Left lung (tissue), 14 donors: ENCODE measurements at places on chromosomes 4 and X. TPM values are rescaled to one million over a fixed set of nuclear protein-coding genes. Genes with fewer than 3 reads are reported as not detected.

The SPARCL1 gene
- 241 TPM for total RNA-seq

- H3K36me3 ChIP-seq = no peaks in the 10 kb centered on the region
- H3K4me1 ChIP-seq = no peaks in the 10 kb centered on the region
- no peak for DNase-seq
- H3K27me3 ChIP-seq = no peaks in the 10 kb centered on the region
- no peak overlapping the region for H3K27ac ChIP-seq
These were observed 15.8 kb downstream of the RBM10 start for GRCh38 chrX:47160781-47161180.

DNA sequence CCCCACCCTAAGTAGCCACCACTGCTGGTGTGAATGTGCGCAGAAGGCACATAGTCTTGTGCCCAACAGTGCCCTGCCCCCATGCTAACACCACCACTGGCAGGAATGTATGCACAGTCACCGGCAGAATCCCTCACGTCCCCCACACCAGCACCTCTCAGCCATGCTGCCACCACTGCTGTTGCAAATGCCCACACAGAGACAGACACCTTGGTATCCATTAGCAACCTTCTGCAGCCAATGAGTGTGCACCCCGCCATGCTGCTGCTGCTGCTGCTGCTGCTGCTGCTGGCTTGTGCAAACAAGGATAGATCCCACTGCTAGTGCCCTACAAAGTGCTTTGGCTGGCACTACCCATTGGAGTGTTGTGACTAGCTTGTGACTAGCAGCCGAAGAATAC lies 52.4 kb upstream of the MMAA start:
- no peak overlapping the region for H3K27ac ChIP-seq
- H3K36me3 ChIP-seq = no peaks in the 10 kb centered on the region
- DNase-seq = no peak
- H3K4me3 ChIP-seq = no peak overlapping the region

The ZCCHC4 gene
- total RNA-seq = 8.5 TPM

DNA sequence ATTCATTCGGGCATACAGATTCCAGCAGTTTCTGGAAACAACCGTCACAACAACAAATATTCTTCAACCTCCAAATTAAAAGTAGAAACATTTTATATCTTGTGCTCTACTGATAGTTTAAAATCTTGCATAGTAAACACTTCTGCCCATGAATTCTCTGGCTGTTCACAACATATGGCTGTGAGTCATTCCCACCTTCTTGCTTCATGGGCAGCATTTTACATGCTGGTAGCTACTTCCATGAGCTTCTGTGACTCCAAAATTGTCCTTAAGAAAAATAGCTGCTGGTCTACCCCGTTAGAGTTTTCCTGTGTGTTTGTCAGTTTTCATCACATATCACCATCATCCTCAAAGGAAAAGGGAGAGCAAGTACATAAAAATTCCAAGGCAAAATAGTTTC lies 22.7 kb downstream of the PNPLA4 start:
- H3K27ac ChIP-seq = no peak overlapping the region
- H3K36me3 ChIP-seq = no peaks in the 10 kb centered on the region
- no peaks in the 10 kb centered on the region for H3K27me3 ChIP-seq
- H3K4me1 ChIP-seq = no peaks in the 10 kb centered on the region

DNA sequence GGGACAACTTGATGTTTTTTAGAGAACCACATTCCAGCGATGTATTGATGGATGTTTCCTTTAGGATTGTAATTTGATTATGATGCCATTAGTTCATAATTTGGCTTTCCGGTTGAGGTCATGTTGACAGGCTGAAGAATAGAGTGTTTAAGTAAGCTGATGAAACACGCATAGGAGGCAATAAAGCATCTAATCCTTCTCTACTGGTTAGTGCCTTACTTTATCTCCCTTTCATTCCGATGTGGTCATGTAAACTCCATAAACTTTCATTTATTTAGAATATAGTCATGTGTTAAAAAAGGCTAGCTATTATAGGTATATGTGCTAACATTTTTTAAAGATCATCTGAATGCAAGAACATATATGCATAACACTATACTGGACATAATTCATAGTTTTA lies 15.0 kb downstream of the FRMPD4 start:
- no peak overlapping the region for H3K4me3 ChIP-seq
- no peaks in the 10 kb centered on the region for H3K4me1 ChIP-seq
- no peaks in the 10 kb centered on the region for H3K36me3 ChIP-seq
- H3K27me3 ChIP-seq = no peaks in the 10 kb centered on the region
- DNase-seq = no peak

The LUZP4 gene
- not detected for total RNA-seq

DNA sequence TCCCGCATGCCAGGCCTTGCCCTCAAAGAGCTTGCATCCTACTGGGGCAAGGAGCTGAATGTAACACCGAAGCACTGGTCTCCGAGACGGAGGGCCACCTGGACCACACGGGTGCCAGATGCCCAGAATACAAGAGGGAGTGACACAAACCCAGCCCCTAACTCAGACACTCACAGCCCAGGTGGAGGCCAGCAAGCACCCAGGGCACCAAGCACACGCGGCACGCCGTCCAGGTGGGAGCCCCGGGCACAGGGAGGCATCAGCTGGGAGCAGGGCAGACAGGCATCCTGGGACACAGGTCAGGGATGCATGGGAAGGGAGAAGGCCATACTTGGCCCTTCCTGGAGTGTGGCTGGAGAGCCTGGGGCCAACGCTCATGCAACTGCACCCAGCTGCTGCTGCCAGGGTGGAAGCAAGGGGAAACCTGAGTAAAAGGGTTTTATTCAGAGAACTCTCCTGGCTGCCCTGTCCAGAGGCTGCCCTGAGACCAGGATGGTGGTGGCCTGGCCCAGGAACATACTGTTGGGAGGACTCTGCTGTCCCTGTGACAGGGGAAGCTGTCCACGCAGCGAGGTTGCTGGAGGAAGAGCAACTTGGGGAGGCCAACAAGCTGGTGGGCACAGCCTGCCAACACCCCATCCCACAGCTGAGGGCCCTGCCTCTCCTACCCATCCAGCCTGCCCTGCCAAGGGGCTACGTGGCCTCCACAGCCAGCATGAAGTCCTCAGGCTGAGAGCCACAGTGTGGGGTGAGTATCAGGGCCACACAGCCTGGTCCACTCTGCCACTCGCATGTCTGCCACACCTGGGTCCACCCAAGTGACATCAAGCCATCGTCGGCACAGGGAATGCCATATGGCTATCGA lies 22.2 kb upstream of the PPP2R2C start:
- DNase-seq = no peak
- H3K4me1 ChIP-seq = no peaks in the 10 kb centered on the region
- no peaks in the 10 kb centered on the region for H3K36me3 ChIP-seq

- no peaks in the 10 kb centered on the region for H3K36me3 ChIP-seq
- no peak for DNase-seq
- H3K27me3 ChIP-seq = no peaks in the 10 kb centered on the region
- no peak overlapping the region for H3K27ac ChIP-seq
- H3K4me3 ChIP-seq = no peak overlapping the region
- no peaks in the 10 kb centered on the region for H3K4me1 ChIP-seq
These were observed 325.8 kb upstream of the GALNT7 start for GRCh38 chr4:172842779-172843178.

DNA sequence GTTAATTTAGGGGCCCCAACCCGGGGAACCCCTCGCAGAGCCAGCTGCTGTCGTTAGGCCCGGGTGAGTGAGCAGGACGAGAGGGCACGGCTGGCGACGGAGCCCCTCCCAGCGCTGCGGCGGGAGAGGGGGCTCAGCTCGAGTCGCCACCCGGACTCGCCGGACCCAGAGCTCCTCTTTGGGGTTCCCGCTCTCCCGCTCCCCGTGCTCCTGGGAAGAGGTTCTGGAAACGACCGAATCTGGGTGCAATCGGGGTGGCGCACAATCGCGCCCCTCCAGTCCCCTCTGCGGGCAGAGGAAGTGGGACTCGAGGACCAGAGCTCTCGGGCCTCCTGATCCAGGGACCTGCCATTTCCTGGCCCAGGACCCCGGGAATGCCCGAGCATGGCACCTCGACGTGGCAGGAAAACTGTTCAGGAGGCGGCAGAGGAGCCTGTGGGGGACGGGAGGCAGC lies 37.3 kb upstream of the ARAF start:
- no peaks in the 10 kb centered on the region for H3K27me3 ChIP-seq
- no peak for DNase-seq
- no peak overlapping the region for H3K27ac ChIP-seq
- no peaks in the 10 kb centered on the region for H3K36me3 ChIP-seq

- H3K4me1 ChIP-seq = no peaks in the 10 kb centered on the region
- no peak for DNase-seq
- H3K27me3 ChIP-seq = no peaks in the 10 kb centered on the region
- H3K4me3 ChIP-seq = no peak overlapping the region
- no peak overlapping the region for H3K27ac ChIP-seq
- no peaks in the 10 kb centered on the region for H3K36me3 ChIP-seq
These were observed 154.0 kb downstream of the EVC2 start for GRCh38 chr4:5554376-5554775.

The CETN2 gene
- total RNA-seq = 37.2 TPM

The LANCL3 gene
- 0.76 TPM for total RNA-seq

- no peak for DNase-seq
- H3K4me1 ChIP-seq = peaks cover 7% of the 10 kb centered on the region
- no peak overlapping the region for H3K27ac ChIP-seq
- H3K36me3 ChIP-seq = peaks cover 4% of the 10 kb centered on the region
- H3K27me3 ChIP-seq = no peaks in the 10 kb centered on the region
These were observed 687 bp upstream of the ZNF275 start for GRCh38 chrX:153333266-153333665.

GRCh38 chr4:88320780-88321373 lies 36.5 kb upstream of the PPM1K start:
- peak overlapping the region; percentile 65 for H3K27ac ChIP-seq
- DNase-seq = no peak
- no peaks in the 10 kb centered on the region for H3K27me3 ChIP-seq
- H3K4me1 ChIP-seq = peaks cover 14% of the 10 kb centered on the region

GRCh38 chrX:77404419-77404818 lies 42.8 kb upstream of the FGF16 start:
- no peaks in the 10 kb centered on the region for H3K36me3 ChIP-seq
- no peak overlapping the region for H3K27ac ChIP-seq
- peak; percentile 24 for DNase-seq
- no peak overlapping the region for H3K4me3 ChIP-seq
- H3K4me1 ChIP-seq = no peaks in the 10 kb centered on the region

DNA sequence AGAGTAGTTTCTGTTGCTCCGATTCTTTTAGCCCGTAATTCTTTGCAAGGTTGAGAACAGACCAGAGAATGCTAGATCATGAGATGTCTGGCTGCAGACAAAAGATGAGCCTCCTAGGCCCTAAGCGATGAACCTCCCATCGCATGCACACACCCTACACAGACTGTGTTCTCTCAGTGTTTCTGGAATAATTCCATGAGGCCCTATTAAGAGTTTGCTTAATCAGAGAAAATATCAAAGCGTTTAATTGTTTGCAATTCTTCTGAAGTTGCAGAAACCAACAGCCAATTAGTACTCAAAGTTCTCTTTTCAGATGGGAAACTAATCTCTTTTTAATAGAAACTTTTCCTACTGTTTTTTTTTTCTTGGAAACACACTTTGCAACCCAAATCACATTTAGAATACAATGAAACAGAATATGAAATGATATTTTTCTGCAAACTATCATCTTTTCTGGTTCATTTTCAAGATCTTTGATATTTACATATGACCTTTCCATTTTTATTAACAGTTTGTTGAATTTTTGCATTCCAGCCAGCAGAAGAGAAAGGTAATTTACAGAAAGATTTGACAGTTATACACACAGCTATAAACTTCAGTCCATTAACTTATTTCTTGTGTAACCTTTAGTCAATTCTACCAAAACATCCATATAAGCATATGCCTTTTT lies 1525.6 kb downstream of the ARAP2 start:
- no peaks in the 10 kb centered on the region for H3K36me3 ChIP-seq
- no peak for DNase-seq
- H3K4me3 ChIP-seq = no peak overlapping the region
- H3K27me3 ChIP-seq = no peaks in the 10 kb centered on the region

- H3K27ac ChIP-seq = no peak overlapping the region
- no peak for DNase-seq
- H3K4me3 ChIP-seq = no peak overlapping the region
- H3K36me3 ChIP-seq = no peaks in the 10 kb centered on the region
These were observed 667.4 kb upstream of the NDST4 start for GRCh38 chr4:115780835-115781234.

DNA sequence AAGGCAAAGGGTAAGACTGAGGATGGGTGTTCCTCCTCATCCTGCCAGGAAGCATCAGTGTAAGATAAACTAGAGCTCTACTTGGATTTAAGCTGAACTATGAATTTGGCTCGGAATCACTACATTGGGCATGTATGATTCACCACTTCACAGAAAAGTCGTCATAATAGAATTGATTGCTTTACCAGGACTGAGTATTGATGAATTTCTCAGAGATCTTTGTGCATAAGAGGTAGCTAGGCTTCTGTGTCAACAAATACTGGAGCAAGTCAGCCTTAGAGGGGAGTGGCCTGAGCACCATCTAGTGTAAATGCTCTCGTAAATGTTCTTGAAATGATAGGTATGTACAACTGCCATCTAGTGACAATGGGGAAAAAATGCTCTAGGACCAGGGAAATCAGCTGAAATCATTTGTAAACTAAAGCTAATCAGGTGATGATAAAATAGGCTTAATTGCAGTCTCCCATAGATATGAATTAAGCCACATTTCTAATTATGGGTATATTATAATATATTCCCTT lies 309.5 kb upstream of the FMR1 start:
- H3K36me3 ChIP-seq = no peaks in the 10 kb centered on the region
- no peak overlapping the region for H3K4me3 ChIP-seq
- H3K27ac ChIP-seq = no peak overlapping the region
- H3K4me1 ChIP-seq = no peaks in the 10 kb centered on the region
- no peak for DNase-seq

DNA sequence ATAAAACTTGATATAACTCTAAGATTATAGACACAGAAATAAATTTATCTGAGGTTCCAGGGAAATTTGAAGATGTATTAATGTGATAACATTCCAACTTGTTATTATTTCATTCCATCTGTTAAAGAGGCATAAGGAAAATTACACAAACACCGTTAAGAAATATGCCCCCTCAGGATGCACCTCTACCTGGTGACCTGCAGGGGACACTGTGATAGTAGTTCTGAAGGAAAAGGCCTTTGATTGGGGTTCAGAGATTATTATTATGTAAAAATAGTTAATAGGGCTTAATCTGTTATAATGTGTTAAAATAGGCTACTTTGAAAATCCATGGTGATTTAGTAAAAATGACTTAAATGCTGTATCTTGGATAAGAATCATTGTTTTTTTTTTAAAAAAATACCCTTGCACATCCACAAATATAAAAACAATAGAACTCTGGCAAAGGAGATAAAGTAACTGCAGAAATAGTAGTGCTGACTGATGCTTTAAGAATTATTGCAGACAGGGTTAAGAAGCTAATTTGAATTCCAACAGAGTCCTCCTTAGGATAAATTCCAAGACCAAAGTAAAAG lies 6.1 kb upstream of the ABRAXAS1 start:
- no peak overlapping the region for H3K27ac ChIP-seq
- H3K27me3 ChIP-seq = no peaks in the 10 kb centered on the region
- H3K36me3 ChIP-seq = no peaks in the 10 kb centered on the region
- peaks cover 4% of the 10 kb centered on the region for H3K4me1 ChIP-seq
